CD4-positive, alpha-beta T cell treated with Interleukin-10 for 1 hour (primary cell): ENCODE measurements at places on chromosomes 2 and 18.

GRCh38 chr2:144010096-144010836, 509.7 kb downstream of the ZEB2 start:
- no peak for DNase-seq

GRCh38 chr2:121386707-121387106, 101.7 kb upstream of the TFCP2L1 start:
- DNase-seq = no peak

GRCh38 chr2:209147981-209148380, 275.9 kb upstream of the MAP2 start:
- no peak for DNase-seq

- peak; percentile 1 for DNase-seq
These were observed 16.3 kb downstream of the SLC3A1 start for GRCh38 chr2:44291281-44292248.

DNA sequence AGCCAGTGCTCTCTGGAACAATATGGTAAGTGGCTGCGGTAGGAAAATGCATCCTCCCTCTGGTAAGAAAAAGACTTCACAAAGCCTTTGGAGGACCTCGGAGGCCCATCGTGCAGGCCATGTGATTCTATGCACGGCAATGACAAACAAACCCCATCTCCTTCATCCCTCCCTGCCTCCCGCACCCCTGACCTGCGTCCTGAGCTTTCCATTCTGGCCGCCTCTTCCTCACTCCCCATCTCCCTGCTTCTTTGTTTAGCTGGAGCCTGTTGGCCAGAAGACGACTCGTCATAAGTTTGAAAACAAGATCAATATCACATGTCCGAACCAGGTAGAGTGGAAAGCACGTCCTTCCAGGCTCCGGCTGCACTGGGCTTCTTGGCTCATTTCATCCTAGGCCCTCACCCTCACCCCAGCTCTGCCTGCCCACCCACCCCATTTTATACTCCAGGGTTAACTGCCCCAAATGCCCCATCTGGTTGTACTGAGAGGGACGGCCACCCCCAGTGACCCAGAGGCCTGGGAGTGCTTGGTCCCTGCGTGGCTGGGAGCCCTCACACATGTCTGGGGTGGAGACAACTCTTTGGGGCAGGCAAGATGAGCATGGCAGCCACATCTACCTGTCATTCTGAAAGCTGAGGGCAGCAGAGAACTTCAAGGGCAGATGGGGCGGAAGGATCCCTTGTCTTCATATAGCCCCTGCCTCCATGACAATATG, 94.0 kb downstream of the PLB1 start:
- DNase-seq = no peak

DNA sequence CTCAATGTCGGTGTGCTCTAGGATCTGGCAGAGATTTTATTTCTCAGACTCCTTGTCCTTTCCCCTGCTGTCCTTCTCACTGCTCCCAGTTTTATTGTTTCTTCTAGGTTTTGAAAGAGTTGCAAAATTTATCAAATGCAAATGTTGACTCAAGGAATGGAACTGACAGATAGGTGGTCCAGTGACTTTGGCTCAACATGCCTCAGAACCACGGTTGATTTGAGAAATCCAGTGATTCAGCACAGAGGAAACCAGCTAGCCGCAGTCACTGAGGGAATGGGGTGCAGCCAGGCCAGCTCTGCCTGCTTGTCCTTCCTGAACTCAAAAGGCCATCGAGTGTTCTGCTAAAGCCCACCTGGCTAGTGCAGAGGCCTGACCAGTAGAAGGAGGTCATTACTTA, 125.7 kb upstream of the LYPD6 start:
- no peak for DNase-seq

DNA sequence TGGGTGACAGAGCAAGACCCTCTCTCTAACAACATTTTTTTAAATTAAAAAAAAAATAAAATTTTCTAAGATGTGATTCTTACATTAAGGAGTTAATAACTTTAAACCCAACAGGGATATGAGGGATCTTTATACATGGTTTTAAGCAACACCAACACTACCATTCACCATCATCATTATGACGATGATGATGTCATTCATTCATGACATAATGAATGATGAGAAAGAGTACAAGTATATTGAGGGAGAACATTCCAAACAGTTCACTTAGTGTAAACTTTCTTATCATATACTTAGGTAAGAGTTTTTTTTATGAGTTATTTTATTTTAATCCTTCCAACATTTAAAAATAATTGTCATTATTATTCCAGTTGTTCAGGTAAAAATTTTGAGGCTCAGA, 863.3 kb downstream of the DPP10 start:
- no peak for DNase-seq

GRCh38 chr18:44731530-44732237, 51.0 kb downstream of the SETBP1 start:
- DNase-seq = no peak

- no peak for DNase-seq
These were observed 850.6 kb upstream of the ACVR2A start for GRCh38 chr2:146994246-146994645.

- DNase-seq = no peak
These were observed 93.1 kb downstream of the LRP1B start for GRCh38 chr2:142037744-142038143.

- DNase-seq = no peak
These were observed 136.9 kb downstream of the COPS8 start for GRCh38 chr2:237222601-237223041.
